Pons (tissue), 1 donor: ENCODE measurements at places on chromosomes 7 and 10.

- DNase-seq = no peak
Observed at GRCh38 chr10:132540456-132540855, 2.9 kb downstream of the INPP5A start.

GRCh38 chr7:30450240-30450982 lies 28.2 kb downstream of the NOD1 start:
- DNase-seq = no peak

- DNase-seq = no peak
Observed at GRCh38 chr7:1124816-1125602, 35.0 kb downstream of the ZFAND2A start.

DNA sequence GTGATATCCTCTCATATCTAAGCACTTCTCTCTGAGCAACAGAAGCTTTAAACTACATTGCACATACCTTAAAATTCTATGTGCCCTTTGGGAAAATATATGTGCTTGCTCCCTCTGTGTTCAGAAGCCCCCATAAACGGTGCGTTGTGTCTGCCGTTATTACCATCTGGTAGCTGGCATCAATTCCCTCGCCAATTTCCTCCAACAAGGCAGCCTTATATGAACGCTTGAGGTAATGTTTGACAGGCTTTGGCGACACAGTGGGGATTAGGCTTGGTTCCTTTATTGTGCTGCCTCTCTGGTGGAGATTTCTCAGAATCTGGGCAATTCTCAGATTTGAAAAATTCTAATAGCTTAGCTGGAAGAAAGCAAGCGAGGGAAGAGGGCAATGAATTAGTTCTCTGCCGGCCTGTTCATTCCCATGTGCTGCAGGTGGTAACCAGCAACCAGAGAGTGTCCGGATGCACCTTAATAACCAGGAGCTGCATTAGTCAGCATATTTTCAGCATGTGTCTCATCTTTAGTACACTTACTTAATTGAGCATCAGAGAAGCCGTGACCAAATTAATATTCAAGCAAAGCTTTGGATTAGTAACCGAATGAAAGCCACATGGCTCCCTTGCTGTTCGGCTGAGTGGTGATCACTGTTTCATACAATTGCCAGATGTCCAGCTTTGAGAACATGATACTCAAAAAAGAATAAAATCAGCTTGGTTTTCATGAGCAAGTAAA lies 7.3 kb upstream of the PPP1R17 start:
- DNase-seq = no peak

GRCh38 chr7:5708271-5708670 lies 73.2 kb downstream of the RNF216 start:
- no peak for DNase-seq

DNA sequence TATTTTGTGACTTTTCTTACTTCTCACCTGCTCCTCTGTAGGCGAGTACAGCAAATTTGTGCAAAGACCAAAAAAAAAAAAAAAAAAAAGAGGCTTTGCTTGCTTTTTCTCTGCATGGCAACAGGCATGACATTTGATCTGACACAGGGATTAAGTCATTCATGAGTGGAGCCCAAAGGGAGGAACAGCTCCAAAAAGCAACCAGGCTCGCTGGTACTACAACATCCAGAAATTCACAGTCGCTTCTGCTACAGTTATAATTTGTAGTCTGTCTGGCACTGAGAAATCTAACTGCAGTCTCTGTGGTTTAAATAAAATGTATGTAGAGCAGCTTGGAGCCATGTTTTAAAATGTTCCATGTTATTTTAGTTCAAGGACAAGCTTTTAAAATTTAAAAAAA lies 31.7 kb downstream of the MKX start:
- no peak for DNase-seq
